ENCODE measurements at places on chromosomes 5 and 9.

- DNase-seq: no peak
Observed at GRCh38 chr9:83617299-83617698, 5.6 kb upstream of the IDNK start.

- no peak for DNase-seq
Observed at GRCh38 chr9:18256568-18256967, 217.4 kb upstream of the ADAMTSL1 start.

- no peak for DNase-seq
Observed at GRCh38 chr9:87148331-87149104, 201.2 kb upstream of the GAS1 start.

GRCh38 chr5:93599399-93600120 lies 16.5 kb downstream of the NR2F1 start:
- no peak for DNase-seq

DNA sequence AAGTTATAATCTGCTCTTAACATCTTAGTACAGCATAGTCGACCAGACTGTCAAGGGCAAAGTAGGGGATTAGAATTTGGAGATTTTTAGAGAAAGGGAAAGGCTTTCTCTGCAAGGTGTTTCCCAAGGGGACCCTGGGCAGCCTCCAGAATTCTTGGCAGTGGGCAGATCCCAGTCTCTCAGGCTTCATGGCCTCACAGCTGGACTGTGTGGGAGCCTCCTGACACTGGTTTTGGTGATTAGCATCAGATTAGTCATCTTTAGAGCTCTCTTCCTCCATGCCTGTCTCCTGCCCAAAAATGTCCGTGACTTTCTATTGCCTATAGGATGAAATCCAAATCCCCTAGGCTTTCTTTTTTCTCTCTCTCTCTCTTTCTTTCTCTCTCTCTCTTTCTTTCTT lies 370.7 kb downstream of the ZSWIM6 start:
- DNase-seq: no peak

DNA sequence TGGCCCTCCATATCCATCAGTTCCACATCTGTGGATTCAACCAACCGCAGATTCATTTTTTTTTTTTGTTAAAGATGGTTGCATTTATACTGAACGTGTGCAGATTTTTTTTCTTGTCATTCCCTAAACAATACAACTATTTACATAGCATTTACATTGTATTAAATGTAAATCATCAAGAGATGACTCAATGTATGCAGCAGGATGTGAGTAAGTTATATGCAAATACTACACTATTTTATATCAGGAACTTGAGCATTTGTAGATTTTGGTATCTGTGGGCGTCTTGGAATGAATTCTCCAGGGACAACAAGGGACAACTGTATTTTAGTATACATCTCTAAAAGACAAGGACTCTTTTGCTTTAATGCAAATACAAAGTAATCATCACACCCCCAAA lies 299.2 kb upstream of the ZNF608 start:
- no peak for DNase-seq

DNA sequence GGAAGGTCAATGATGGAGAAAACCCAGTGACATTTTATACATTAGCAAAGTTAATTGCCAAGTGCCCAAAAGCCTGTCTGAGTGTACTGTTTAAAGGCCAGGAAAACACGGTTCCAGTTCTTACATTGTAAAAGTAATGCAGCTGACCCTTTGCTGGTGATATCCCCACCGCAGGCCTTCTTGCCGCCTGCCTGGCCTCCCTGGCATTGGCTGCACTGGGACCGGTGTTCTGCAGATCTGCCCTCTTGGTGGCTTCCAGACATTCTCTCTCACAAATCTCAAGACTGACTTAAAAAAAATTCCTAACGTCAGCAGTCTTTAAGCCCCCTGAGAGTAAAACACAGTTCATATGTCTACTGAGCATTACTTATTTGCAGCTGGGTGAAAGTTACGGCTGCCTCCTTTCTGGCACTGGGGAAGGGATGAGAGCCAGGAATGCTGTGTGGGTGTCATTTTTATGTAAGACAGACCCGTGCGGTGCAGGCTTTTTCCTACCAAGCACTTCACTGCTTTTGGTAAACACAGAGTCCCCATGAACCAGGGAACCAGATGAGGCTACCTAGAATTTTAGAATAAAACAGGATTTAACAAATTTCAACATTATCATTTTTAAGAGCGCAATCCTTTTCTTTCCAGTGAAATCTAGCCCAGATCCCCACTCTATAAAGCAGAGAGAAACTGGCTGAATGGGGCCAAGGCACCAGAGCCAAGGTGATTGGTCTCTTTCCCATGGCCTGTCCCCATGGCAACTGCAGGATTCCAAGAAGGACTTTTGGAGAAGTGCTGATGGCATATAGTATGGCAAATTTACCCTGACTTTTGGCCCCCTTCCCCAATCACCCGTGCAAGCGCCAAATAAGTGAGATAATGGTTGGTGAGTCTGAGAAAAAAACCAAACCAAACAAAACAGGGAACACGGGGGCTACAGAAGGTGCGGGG lies 80.8 kb downstream of the LMNB1 start:
- no peak for DNase-seq

DNA sequence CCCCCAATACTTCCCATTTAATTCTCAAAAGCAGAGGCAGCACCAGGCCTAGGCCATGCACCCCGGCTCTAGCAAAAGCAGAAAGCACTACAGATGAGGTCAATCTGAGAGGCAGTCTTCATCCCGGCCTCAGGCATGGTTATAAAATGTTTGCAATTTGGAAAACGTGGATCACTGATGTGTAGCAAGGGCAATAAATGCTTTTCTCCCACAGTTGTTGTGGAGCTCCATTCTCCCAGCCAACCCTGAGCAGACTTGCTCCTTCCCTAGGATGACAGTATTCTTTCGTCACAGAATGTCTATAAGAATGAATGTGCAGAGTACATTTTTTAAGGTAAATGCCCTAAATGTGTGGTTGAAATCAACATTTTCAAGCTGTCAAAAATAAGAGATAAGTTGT lies 157.3 kb upstream of the DAPK1 start:
- no peak for DNase-seq

DNA sequence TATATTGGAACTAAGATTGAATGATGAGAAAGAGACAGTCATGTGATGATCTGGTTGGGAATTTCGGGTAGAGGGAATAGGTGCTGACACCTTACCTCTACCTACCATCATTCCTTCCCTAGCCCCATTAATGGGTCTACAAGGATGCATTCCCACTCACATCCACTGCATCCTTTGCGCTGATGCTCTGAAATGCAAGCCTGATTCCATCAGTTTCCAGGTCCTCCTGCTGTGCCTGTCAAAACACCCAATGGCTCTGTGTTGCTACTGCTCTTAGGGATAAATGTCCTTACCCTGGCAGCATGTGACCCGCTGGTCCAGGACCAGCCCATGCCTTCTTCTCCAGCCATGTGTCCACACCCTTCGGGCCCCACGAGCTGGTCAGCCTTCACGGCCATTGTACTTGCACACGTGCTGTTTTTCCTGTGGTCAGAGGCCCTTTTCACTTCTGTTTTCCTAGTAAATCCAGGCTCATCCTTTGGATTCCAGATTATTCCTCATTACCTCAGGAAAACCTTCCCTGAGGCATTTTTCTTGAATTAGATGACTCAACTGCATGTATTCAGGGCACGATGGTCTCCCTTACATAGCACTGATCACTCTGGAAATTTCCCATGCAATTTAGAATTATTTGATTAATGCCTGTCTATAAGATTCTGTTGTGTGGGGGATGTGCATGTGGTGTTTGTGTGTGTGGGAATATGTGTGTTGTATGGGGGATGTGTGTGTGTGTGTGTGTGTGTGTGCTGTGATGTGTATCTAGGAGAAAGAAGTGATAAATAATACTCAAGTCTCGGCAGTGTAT lies 185.0 kb downstream of the DIRAS2 start:
- peak; percentile 17 for DNase-seq

DNA sequence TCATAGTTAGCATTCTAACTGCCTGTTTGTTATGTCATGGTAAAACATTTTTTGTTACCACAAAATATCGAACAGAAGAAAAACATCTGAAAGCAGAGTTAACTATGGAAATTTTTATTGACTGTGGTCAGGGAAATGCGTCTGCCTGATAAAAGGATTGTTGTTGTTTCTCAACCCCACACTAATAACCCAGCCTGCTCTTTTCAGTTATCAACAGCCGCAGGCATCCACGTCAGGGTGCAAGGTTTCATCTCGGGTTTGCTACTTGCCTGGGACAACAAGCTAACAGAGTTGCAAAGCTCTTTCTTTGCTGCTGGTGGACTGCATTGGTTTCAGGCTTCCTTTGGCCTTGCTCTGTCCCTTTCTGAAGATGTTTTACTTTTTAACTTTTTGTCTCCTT lies 969.2 kb downstream of the CDH18 start:
- no peak for DNase-seq

- no peak for DNase-seq
Observed at GRCh38 chr5:169106911-169107706, 193.8 kb downstream of the SLIT3 start.

DNA sequence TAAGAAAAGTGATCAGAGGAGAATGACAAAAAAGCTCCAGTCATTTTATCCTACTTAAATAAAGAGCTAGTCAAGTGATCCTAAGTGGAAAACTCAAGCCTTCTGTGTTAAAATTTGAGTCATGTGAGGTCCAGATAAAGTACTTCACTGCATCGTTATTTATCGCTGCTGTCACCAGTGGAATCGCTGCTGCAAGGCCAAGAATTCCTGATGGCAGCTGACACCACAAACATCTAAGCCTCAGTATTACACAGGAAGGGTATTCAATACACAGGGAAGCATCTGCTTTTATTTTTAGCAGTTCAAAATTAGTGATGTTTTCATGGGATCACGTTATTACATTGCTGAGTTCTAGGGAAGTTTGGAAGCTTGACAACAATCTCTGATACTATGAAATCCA lies 190.3 kb downstream of the GOLPH3 start:
- DNase-seq: no peak

DNA sequence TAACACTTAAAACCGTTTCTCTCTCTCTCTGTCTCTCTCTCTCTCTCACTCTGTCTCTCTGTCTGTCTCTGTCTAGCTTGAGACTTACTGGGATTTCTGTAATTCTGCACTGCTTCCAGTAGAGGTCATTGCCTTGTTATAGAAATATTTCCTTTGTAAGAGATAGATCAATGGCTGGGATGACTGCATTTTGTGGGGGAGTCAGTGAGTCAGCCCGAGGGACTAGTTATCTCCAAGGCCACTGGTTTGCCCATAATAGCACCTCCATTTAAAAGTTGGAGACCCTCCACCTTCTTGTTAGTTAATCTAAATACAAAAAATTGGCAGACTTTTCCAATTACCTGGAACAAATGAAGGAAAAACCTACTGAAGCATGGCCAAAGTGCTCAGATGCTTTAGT lies 547.2 kb downstream of the LRRC70 start:
- peak; percentile 29 for DNase-seq

- no peak for DNase-seq
Observed at GRCh38 chr5:74378464-74378863, 262.1 kb downstream of the ENC1 start.

DNA sequence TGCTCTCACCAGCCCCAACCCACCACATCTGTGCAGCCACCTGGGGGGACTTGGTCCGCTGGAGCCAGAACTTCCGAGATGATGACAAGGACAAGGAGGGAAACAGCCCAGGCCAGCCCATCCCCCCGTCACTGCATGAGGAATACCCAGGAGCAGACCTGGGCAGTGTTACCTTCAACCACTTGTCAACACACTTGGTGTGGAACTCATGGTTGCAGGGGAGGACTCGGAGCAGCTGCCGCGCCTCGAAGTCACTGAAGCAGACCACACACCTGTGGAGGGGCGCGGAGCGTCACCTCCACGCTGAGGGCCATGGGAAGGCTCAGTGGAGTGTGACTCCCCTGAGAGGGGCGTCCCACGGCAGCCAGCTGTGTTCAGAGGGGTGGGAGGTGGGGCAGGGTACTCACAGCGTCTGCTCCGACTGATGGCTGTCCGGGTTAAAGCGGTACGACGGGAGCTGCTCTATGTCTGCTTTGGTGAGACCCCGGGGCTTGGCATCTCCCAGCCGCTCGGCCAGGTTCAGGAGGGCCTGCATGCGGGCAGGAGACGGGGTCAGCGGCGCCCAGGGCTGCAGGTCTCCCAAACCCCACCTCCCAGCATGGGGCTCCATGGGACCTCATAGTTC lies 8.0 kb downstream of the RNF44 start:
- no peak for DNase-seq

GRCh38 chr5:158162479-158163034 lies 303.6 kb upstream of the CLINT1 start:
- no peak for DNase-seq

GRCh38 chr9:133960568-133961129 lies 31.5 kb downstream of the VAV2 start:
- DNase-seq: no peak

DNA sequence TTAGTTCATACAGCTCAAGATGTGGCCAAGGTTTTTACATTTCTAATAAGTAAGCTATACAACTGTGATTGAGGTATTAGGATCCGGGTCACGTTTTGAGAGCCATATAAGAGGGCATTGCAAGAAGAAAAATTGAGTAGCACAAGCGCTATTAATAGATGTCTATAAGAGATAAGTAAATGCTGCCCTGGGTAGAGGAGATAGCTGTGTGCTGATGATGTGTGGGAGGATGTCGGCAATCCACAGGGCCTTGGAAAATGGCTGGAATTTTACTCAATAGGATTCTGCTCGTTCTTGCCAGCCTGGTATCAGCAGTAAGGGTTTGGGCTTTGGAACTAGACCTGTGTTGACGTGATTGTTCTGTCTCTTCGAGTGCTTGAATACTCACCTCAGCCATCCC lies 41.6 kb downstream of the CSF1R start:
- no peak for DNase-seq

- no peak for DNase-seq
Observed at GRCh38 chr5:34833976-34834793, 4.8 kb upstream of the TTC23L start.

DNA sequence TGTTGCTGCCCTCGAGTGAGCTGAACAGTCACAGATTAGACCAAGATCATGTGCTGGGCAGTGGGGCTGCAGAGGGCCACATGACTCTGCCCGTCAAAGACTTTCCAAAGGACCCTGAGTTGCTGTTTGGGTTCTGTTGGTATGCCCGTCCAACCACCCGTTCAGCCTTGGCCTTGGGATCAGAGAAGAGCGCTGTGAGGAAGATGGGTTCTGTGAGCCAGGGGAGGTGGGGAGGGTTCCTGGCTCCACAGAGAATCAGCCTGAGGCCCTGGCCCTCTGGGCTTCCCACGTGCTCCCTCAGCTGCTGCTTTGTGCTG lies 72.6 kb downstream of the RGS3 start:
- DNase-seq: no peak

DNA sequence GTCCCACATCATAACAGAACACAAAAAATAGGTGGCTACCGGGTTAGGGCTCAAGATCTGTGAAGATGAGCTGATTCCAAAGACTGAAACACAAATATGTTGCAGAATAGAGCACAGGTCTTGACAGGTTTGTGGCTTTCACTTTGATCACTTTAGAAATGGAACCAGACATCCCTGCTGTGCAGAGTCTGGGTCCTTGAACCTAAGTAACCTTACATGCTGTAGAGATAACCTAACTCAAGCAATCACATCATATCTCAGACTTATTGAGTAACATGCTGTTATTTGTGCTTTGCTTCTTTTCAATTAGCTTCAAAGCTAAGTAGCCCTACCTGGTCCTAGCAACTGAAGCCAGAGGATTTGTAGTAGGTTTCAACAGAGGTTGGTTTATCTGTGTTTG lies 24.3 kb downstream of the FBXW2 start:
- no peak for DNase-seq

Data from RCC 7860 (cell line).